Thoracic aorta (tissue), 2 donors: ENCODE measurements at places on chromosomes 3 and 15. TPM values are rescaled to one million over a fixed set of nuclear protein-coding genes. Genes with fewer than 3 reads are reported as not detected.

GRCh38 chr3:122690096-122690495 lies 9.5 kb downstream of the PARP14 start:
- DNase-seq = no peak

INTS14 gene
- 39.7 TPM for total RNA-seq

DNA sequence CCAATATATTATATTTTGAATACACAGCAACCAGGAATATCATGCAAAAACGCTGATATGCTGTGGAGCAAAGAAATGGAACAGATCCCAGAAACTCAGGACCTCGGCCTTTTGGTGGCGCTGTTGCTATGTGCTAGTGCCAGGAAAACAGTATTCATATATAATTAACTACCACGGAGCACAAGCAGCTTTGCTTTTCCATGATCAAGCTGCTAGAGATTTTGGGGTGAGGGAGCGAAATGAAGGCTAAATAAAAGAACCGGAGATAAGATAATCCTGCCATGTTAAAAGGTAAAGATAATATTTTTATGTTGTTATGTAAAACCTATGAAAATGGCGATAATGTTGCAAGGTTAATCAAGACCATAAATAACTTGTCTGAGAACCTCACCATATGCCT lies 157.7 kb upstream of the FAM3D start:
- no peak for DNase-seq

DNA sequence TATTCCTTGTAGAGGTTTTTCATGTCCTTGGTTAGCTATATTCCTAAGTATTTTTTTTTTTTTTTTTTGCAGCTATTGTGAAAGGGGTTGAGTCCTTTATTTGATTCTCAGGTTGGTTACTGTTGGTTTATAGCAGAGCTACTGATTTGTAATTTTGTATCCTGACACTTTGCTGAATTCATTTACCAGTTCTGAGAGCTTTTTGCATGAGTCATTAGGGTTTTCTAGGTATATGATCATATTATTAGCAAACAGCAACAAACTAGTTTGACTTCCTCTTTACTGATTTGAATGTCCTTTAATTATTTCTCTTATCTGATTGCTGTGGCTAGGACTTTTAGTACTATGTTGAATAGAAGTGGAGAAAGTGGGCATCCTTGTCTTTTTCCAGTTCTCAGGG lies 737.4 kb downstream of the ZNF385D start:
- DNase-seq = no peak

ACKR2 gene
- total RNA-seq = 11.9 TPM

- DNase-seq = no peak
Observed at GRCh38 chr15:45212493-45212892, 24.7 kb upstream of the SHF start.

- no peak for DNase-seq
Observed at GRCh38 chr3:150765949-150766720, 3.2 kb upstream of the SIAH2 start.
